Gastrocnemius medialis (tissue), 4 donors: ENCODE measurements at places on chromosomes 12 and 14. TPM values are rescaled to one million over a fixed set of nuclear protein-coding genes. Genes with fewer than 3 reads are reported as not detected.

DNA sequence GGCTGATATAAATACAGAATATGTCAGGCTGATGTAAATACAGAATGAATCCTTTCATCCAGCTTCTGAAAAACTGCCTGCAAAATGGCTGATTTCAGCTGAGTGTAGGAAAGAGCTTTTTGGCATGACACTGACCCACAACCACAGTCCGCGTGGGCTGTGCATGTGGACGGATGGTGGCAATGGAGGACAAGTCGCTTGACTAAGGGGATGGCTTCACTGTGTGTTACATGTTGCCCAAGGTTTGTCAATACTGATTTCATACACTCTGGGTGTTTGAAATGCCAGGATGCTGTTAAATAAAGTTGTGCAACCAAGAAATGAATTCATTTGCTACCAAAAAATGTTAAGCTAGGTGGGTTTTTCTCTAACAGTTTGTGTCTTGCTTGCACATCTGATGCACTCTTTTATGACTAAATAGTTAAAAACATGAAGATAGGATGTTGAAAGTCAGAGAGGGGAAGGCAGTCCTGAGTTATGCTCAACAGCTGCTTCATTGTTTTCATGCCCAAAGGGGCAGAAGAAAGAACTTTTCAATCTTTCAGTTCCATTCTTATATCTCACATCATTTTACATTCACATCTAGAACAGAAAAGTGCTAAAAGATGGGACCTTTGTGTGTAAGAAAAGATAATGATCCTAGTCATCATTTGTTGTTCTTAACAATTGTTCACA is 36.5 kb upstream of the OVCH1 start:
- no peak overlapping the region for H3K27ac ChIP-seq
- H3K27me3 ChIP-seq: no peaks in the 10 kb centered on the region
- no peak overlapping the region for H3K4me3 ChIP-seq
- no peaks in the 10 kb centered on the region for H3K4me1 ChIP-seq
- no peaks in the 10 kb centered on the region for H3K36me3 ChIP-seq
- no peak for DNase-seq

DNA sequence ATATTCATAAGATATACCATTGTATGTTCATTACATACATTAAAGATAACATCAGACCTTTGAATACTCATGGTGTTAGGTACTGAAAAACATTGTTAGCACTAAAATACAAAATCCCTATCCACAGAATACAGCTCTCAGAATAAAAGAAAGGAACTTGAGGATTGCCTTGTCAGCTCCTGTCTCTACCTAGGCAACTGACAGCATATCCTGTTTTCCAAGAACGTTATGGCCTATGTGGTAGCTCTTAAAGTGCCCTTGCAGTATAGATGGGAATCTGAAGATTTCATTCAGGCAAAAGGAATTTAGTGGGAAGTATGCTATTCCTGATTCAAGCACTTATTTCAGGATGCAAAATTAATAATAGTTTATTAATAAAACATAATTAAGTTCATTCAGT is 1.8 kb upstream of the PPP1R12A start:
- no peak overlapping the region for H3K4me3 ChIP-seq
- H3K27ac ChIP-seq: peak overlapping the region; percentile 95
- H3K4me1 ChIP-seq: peaks cover 32% of the 10 kb centered on the region
- H3K27me3 ChIP-seq: no peaks in the 10 kb centered on the region

- DNase-seq: no peak
- no peak overlapping the region for H3K27ac ChIP-seq
- H3K4me3 ChIP-seq: no peak overlapping the region
- H3K36me3 ChIP-seq: peaks cover 49% of the 10 kb centered on the region
- no peaks in the 10 kb centered on the region for H3K27me3 ChIP-seq
Measured at GRCh38 chr12:8722286-8722800, 24.6 kb downstream of the RIMKLB start.

GRCh38 chr14:73903028-73903427 is 16.4 kb downstream of the ZNF410 start:
- no peak overlapping the region for H3K4me3 ChIP-seq
- H3K36me3 ChIP-seq: peaks cover 65% of the 10 kb centered on the region
- H3K4me1 ChIP-seq: peaks cover 15% of the 10 kb centered on the region
- no peaks in the 10 kb centered on the region for H3K27me3 ChIP-seq
- no peak for DNase-seq

CLEC1B gene
- 0.53 TPM for total RNA-seq

GLIPR1L1 gene
- not detected for total RNA-seq
